ENCODE measurements at places on chromosomes 7 and 10.

- DNase-seq = no peak
Observed at GRCh38 chr7:137417464-137417863, 73.9 kb upstream of the PTN start.

DNA sequence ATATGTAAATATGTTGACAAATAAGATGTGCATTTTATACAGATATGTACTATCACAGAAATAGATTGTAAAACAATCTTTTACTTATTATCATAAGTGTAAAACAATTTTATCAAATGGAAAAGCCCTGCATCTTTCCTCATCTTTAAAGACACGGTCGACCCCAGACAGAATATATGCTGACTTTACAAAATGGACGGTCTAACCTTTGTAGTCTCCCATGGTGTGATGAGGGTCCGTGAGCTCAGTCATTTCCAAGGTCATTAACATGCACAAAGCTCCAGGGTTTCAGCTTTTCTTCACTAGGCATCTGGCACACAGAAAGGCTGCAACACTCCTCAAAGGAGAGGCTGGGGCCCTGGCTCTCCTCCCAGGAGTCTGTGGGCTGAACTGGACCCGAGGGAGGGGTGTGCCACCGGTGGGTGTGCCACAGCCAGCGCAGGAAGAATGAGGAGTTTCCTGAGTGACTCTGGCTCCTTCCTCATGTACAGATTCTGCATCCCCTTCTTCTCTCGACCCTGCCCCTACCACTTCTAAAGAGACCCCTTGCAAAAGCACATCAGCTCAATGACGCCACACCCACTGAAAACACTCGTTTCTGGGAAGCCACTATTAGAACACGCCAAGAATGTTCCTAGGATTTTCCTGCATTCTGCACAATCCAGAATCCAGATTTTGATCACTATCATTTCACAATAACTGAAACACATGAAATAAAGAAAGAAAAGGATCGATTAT is 26.2 kb upstream of the ABLIM1 start:
- DNase-seq = peak; percentile 26

DNA sequence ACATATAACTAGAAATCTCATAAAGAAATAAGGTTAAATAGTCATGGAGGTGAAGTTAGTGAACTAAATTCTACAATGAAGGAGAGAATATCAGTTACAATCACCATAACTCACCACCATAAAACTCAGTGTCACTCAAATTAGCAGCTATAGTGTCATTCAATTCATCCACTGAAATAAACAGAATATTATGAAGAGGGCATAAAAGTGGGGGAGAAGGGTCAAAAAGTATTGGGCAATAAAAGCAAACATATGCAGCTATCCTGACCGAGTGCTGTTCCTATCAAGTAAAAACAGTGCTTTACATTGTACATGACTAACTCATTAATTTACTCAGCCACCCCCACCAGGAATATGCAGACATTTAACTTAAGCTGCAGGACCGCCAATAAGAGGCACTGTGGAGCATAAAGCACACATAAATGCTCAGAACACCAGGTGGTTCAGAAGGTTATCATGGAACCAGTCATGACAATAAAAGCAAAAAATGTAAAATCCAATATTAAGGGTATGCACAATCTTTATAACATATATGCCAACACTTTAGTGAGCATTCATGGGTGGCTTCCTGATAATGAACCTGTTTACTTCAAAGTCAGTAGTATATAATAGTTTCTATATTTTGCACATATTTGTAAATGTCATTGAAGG is 95.5 kb upstream of the LAMB4 start:
- no peak for DNase-seq

- DNase-seq = no peak
Observed at GRCh38 chr10:31912898-31913850, 15.5 kb downstream of the ARHGAP12 start.

- DNase-seq = no peak
Observed at GRCh38 chr10:29314726-29315125, 25.9 kb downstream of the LYZL1 start.

DNA sequence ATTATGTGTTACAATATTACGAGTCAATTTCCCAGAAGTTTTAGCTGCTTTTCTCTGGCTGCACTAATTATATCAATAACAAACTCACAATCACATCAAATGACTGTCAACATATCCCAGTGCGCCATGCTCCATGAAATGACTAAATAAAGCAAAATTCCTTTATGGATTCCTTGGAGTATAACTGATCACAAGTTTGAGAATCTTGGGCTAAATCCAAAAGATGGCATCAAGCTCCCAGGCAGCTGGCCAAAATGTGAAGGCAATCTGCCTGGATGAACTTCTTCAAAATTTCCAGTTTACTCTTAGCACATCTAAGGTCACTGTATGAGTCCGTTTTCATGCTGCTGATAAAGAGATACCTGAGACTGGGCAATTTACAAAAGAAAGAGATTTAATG is 210.8 kb downstream of the CCSER2 start:
- no peak for DNase-seq

DNA sequence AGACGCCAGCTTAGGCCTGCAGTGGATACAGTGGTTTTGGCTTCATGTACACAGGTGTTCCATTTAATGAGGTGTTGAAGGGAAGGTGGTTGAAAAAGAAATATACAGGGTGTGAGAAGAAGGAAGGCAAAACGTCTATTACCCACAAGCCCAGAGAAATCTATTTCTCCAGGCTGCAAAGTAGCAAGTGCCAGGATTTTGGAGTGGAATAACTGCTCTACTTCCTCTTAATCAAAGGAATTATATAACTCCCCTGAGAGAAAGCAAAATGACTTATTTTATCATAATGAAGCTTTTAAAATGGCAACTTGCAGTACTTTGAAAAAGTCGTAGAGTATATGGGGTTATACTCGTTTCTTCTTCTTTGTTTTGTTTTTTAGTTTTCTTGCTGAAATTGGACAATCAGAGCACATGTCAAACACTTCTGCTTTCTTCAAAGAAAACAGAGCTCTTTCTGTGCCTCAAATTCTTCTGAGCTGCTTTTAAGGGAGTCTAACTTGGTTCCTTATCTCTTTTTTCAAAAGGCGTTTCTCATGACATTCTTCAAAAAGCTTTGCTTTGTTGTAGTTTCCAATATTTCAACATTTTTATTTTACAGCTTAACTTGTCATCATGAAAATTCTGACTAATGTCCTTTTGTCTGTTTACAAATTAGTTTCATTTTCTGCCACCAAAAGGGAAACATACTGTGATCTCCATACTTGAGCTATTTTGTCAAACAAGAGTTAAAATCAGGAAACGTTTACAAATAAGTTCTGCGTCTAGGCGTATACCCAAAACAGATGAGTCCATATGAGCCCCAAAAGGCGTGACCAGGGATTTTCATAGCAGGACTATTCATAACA is 289.7 kb downstream of the FRMD4A start:
- no peak for DNase-seq

- no peak for DNase-seq
Observed at GRCh38 chr7:93364806-93365205, 132.6 kb downstream of the VPS50 start.

DNA sequence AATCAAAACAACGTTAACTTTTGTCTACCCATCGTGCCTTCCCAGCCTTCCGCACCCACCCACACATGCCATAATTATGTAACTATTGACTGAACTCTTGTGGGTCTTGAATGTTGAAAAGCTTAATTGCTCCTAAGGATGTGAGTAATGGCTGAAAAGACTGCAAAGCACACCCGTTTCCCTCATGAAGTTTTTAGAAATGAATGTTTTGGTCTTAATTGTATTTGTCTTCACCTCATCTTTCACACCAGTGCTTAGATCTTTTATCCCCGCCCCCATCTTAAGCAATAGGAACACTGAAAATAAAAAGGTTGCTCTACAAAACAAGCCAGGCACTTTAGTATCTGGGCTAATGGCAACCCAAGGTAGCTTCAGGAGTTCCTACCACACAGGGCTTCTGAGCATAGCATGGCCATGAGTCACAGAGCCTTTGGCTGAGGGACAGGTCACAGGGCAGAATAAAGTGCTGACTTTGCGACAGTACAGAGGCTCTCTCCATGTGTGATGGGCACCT is 690.5 kb downstream of the PARD3 start:
- DNase-seq = peak; percentile 54

DNA sequence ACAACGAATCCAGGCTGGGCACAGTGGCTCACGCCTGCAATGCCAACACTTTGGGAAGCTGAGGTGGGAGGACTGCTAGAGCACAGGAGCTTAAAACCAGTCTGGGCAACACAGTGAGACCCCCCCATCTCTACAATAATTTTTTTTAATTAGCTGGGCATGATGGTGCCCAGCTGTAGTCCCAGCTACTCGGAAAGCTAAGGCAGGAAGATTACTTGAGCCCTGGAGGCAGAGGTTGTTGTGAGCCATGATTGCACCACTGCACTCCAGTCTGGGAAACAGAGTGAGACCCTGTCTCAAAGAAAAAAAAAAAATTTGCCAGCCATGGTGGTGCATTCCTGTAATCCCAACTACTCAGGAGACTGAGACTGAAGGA is 396.3 kb downstream of the KCNMA1 start:
- DNase-seq = no peak

DNA sequence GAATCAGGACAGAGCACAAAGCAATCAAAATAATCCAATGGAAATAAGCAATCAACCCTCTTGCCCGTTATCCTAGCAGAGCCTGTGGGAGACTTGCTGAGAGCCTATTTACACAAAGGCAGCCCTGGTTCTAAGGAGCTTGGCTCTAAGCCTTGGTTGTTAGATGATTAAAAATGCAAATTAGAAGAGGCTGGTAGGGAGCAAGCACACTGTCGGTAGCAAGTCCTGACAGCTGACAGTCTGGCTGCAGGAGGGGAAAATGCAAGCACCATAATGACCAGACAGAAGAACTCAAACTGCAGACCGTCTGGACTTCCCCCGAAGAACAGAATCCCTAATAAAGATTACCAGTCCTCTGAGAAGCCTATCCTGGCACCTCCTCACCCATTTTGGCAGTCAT is 131.8 kb upstream of the CTTNBP2 start:
- DNase-seq = no peak

GRCh38 chr7:37775921-37776320 is 72.5 kb upstream of the NME8 start:
- no peak for DNase-seq

DNA sequence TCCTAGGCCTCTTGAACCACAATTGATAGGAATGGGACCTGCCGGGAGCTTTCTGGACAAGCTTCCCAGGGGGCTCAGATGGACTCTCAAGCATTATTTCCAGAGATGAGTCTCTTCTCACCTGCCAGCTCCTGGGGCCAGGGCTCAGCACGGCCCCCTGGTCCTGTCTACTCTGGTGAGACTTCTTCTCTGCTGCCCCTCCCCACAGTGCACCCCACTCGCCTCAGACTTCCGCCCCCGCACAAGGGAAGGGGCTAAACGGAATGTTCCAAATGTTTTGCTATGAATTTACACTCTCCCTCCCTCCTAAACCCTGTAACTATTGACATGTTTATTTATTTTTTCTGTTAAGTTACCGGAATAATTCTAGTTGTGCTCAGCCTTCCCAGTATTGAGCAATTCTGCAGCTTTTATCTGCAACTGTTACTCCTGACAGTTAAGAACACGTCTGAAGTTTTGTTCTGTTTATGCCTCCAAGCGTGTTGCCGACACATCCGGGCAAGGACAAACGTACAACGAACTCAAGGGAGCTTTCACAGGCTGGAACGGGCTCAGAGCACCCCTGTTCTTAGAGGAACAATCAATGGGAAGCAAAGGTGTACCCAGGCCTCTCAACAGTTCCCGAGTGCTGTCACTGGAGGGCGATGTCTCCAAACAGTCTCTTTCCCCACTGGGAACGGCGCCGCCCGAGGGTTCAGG is 55.2 kb downstream of the FHIP2A start:
- no peak for DNase-seq

Measured in fibroblast of skin of left biceps (primary cell).